ENCODE measurements at places on chromosomes 16 and 17.

DNA sequence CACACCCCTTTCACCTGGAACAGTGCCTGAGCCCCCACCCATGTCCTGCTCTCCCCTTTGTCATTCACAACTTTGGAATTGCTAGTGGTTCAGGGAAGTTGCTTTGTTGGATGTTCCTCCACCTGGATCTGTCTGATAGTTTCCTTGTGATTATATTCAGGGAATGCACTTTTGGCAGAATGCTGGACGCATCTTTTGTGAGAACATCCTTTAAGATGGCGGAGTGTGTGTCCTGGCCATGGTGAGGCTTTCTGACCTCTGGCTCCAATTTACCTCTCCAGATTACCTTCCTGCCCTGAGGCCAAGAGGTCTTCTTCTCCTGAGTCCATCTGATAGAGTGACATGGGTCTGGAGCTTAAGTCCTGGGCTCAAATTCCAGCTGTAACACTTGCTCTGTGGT, 104.6 kb downstream of the CYLD start:
- no peak for DNase-seq

GRCh38 chr16:23838485-23839142, 2.8 kb downstream of the PRKCB start:
- no peak for DNase-seq

DNA sequence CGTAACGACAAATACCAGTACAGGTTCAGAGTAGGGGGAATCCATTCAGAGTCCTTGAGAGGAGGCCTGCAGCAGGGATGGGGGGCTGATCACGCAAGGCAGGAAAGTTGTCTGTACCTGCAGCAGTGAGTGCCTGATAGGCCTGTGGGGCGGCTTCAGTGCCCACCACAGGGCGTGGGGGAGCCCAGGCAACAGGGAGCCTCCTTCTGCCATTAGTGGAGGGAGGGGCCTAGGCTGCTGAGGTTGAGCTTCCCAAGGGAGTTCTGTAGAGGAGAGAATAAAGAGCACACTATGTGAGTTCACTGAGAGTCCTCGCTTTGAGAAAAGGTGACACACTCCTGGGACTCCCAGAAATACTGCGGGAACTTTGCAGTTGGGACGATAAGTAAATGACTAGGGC, 134.6 kb downstream of the SPECC1 start:
- DNase-seq: no peak

- DNase-seq: peak; percentile 78
Measured at GRCh38 chr16:720447-720989, 428 bp upstream of the ANTKMT start.

DNA sequence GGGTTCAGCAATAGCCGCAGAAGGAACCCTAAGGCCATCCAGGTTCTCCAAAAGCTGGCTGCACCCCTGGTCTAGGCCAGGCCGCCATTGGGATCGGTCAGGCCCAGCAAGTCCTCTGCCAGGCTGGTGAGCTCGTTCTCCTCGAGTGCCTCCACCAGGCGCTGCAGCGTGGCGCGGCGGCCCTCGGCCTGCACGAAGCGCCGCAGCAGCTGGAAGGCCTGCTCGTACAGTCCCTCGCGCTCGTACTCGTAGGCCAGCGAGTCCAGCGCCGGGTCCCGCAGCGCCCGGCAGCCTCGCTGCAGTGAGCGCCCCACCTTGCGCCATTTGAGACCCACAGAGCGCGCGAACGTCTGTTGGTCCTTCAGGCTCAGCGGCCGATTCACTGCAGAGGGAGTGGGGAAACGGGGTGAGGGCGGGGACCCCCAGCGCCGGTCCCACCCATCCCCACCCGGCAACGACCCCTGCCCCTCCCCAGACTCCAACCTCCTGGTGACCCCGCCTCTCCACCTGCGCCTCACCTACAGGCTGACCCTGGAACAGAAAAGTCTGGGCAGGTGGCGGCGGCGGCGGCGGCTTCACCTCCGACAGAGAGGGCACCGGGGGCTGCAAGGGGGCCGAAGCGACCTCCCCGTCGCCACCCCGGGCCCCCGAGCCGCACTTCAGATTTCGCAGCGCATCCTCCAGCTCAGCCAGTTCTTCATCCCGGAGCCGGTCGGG, 3.9 kb upstream of the B3GNT9 start:
- no peak for DNase-seq
